Upper lobe of right lung (tissue), 1 donor: ENCODE measurements at places on chromosomes 2 and 18.
A peak's percentile ranks its signal among the peaks of the same experiment; 100 is the strongest.

DNA sequence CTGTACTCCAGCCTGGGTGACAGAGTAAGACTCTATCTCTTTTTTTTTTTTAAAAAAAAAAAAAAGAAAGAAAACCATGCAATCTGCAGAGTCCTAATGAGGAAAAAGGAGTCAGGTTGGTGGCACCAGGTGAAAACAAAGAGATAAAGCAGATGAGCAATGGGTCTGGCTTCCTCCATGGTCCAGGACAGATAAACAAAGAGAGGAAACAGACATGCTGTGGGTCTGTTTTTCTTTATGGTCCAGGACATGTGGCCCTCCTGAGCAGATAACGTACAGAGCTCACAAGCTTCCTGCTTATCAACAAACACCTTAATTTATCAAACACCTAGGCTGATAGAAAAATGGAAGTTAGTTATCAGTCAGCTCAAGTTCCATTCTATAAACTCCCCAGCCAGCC lies 24.4 kb upstream of the TUBB6 start:
- DNase-seq: no peak

- no peak for DNase-seq
Observed at GRCh38 chr2:64115808-64116598, 28.2 kb downstream of the PELI1 start.

GRCh38 chr2:232982926-232983668 lies 30.0 kb downstream of the NGEF start:
- no peak for DNase-seq

DNA sequence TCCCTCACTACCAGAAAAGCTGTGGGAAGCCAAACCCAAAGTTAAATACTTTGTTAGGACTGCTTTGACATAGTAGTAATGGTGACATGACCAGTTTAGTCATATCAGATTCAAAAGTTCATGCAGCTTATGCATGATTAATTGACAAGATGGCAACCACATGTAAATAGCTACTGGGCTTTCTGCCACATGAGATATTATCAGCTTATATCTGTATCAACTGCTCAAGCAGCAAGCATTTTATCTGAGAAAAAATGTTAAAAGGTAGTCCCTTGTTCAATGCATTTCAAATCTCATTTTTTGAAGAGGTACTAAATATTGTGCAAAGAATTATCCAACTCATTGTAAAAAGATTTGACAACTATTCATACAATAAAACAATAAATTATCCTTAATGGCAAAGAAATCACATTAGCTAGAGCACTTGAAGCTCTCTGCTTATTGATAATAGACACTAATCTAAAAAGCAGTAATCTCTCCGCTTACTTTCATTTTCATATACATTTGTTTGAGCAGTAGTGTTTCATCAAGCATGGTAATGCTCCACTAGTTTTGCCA lies 993.6 kb upstream of the NXPH2 start:
- no peak for DNase-seq

DNA sequence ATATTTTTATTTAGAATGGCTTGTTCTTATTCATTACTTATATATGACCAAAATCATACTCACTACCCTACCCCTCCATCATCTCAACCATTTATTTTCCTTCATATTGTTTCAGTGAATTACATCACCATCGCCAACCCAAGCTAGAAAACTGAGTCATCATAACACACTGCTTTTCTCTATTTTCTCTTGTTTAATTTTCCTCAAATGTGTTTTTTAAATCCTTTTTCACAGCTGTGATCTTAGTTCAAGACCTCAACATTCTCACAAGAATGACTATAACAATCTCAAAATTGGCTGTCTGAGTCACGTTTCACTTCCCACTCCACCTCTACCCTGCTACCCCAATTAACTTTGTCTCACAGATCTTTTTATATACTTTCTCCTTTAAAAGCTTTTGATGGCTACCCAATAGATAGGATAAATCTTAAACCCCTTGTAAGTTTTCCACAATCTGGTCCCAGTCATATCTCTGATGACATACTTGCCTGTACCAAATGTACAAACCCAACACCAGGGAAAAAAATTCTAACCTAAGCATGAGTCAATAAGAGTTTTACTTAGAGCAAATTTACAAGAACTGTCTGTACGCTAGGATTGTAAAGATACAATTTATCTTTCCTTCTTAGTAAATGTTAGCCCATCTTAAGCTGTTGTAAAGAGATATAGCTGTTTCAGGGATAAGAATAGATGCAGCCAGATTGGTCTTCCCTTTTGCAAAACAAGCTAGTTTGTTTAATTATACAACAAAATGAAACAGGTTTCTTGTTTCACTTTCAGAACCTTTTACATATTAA lies 635.1 kb upstream of the SLC39A10 start:
- no peak for DNase-seq

DNA sequence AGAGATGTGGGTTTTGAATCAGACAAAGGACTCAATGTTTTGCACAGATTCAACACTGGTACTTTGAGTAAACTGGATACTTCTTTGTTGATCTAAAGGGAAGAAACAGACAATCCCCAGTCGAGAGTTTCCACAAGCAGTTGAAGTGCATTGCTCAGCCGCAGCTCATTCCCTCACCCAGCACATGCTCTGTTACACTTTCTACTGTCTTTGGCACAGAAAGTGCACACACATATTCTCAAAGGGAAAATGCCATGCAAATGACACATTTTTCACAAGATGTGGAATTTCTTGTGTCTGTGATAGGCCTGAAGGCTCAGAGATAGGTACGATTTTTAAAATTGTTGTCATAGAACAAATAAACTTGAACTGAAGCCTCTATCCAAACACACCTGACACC lies 258.9 kb upstream of the TRIB2 start:
- no peak for DNase-seq

- DNase-seq: peak; percentile 92
Observed at GRCh38 chr2:36597532-36598377, at the start of gene FEZ2. FEZ2 (minus strand) TSS chr2:36598168; CDS start chr2:36598142, 26 bp downstream.

DNA sequence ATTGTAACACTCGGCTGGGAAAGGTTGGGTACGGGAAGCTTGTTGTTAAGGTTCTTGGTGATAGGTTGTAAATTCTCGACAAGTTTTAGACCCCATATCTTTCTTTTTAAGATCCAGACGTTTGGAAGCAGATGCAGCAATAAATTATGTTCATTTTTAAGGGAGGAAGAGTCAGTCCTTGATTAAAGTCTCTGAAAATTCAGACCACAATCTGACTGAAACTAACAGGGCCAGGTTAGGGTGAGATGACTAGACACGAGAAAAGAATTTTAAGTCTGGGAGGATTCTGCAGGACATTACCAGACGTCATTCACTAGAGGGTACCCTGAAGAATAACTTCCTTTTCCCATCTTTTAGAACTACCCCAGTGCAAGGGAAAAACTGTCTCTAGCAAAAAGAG lies 16.1 kb downstream of the WIPF1 start:
- no peak for DNase-seq

GRCh38 chr2:231930593-231931281 lies 4.5 kb upstream of the NPPC start:
- no peak for DNase-seq

DNA sequence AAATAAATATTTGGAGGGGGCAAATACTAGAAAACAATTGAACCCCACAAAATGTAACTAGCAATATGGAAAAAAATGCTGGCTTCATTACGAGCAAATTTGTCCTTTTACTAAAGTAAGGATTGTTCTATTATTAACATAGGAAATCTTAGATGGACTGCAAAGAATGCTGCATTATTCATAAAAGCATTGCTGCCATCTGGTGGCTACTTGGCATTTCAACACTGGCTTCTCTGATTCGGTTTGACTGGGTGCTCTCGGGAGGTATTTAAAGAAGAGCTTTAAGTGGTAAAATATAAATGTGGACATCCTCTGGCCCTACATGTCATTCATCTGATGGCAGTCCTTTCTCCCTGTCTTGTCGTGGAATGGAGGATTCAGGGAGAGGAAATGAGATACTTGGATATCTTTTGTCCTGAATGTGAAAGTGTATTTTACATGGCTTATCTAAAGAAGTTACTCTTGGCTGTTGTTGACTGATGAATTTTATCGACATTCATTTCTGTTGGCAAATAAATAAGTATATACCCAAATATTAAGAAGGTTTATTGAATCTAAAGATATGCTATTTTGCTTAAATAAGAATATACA lies 130.2 kb downstream of the ARHGAP15 start:
- DNase-seq: no peak

GRCh38 chr2:10162586-10163497 lies 40.3 kb downstream of the RRM2 start:
- no peak for DNase-seq

GRCh38 chr2:1621041-1621440 lies 123.3 kb downstream of the PXDN start:
- peak; percentile 18 for DNase-seq

- peak; percentile 86 for DNase-seq
Observed at GRCh38 chr18:26547646-26548414, 523 bp downstream of the KCTD1 start.

- DNase-seq: no peak
Observed at GRCh38 chr2:7053650-7054265, 136.5 kb downstream of the RNF144A start.

DNA sequence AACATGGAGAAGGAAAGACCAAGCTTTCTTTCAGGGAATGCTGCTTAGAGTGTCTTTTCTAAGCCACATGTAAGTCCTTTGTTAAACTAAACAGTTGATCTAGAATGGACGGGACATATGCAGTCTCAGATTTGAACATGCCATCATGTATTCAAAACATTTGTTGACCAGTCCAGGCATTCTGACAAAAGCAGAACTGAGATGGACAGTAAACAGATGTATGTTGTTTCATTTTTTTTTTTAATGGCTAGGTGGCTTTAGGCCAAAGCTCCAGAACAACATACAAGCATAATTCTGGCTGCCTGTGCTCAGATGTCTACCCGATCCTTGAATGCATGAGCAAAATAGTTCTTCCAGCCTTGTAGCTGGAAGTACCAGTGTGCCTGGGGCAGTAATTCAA lies 1211.4 kb upstream of the FAM98A start:
- no peak for DNase-seq

GRCh38 chr2:7539760-7540159 lies 622.5 kb downstream of the RNF144A start:
- no peak for DNase-seq

GRCh38 chr2:174586418-174587295 lies 10.9 kb downstream of the WIPF1 start:
- no peak for DNase-seq
